ENCODE measurements at places on chromosomes 16 and 17.

GRCh38 chr16:83958846-83959565 is 6.0 kb downstream of the OSGIN1 start:
- no peak for DNase-seq

GRCh38 chr16:55830658-55831294 is 2.1 kb downstream of the CES1 start:
- DNase-seq = no peak

- no peak for DNase-seq
Observed at GRCh38 chr17:78991017-78991738, 11.5 kb upstream of the LGALS3BP start.

GRCh38 chr17:33968350-33969044 is 286.6 kb upstream of the CCL2 start:
- DNase-seq = peak; percentile 4
